Esophagus squamous epithelium (tissue), 5 donors: ENCODE measurements at places on chromosomes 1 and 21. TPM values are rescaled to one million over a fixed set of nuclear protein-coding genes. Genes with fewer than 3 reads are reported as not detected.

Gene ARHGEF10L
- total RNA-seq: 46.4 TPM

DNA sequence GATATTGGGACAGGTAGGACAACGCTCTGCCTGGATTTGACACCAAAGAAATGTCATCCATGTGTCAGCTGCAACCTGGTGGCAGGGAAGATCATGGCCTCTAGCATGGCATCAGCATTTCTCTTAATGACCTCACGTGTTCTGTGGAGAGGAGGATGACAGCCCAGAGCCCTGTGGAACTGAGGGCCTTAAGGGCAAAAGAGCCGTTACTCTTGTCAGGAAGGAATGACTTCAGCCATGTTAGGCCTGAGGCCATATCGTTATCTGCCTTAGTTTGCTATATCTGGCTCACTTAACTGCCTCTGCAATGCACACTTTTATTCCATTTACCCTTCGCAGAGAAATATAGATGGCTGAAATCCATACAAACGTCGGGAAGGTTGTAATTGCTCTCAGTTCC lies 83.2 kb upstream of the PBX1 start:
- no peak for DNase-seq

- no peak for DNase-seq
Observed at GRCh38 chr1:69126796-69127195, 440.9 kb upstream of the LRRC7 start.

DNA sequence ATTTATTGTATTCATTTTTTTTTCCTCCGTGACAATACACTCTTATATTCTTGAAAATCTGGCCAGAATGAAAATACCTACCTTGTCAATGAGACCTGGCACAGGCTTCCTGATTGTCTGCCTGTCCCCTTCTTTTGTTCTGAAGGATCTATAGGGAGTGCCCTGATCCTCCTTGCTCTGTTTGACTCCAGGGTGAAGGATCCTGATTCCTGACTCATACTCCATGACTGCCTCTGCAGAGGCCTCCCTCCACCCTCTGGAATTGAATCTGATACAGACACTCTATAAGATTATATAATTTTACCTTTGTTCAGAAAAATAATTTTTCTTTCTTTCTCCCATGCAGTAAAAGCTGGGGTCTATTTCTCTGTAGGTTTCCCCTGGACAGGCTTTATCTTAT lies 116.2 kb downstream of the HMCN1 start:
- no peak for DNase-seq

DNA sequence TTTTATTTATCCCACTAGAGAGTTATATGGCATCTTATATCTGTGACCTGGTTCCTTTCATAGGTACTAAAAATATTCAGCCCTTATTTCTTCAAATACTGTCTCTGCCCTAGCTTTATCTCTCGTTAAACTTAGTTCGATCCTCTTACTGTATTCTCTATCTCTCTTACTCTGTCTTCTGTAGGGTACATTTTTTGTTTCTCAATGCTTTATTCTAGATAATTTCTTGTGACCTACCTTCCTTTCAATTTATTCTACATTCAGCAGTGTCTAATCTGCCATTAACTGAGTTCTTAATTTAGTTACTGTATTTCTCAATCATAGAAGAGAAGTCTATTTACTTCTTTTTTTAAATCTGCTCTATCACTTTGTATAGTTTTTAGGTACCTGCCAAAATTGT lies 1.8 kb upstream of the ZFP69 start:
- DNase-seq: no peak

Gene S100A12
- total RNA-seq: 16.2 TPM

Gene MINDY1
- total RNA-seq: 32.6 TPM

Gene C21orf91
- 4.2 TPM for total RNA-seq

- DNase-seq: no peak
Observed at GRCh38 chr1:7579016-7579415, 192.1 kb upstream of the VAMP3 start.

GRCh38 chr1:67148516-67149178 lies 13.9 kb upstream of the C1orf141 start:
- no peak for DNase-seq

Gene WDR4
- total RNA-seq: 16.1 TPM

DNA sequence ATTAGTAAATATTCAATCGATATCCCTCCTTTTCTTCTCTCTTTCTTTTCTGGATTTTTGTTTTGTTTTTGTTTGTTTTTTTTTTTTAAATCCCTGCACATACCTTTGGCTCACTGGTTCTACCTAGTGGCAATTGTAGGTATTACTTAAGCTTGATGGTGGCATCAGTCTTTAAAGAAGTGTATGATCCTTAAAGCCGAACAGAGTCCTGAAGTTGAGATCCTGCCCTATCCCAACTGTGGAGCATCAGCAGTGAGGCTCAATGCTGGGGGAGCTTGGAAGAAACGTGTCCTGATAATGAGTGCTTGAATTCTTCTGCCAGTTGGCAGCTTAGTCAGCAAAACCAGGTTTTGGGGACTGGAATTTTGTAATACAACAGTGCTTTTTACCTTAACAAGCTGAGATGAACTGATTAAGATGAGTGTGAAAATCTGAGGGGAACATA lies 60.8 kb downstream of the FASLG start:
- DNase-seq: no peak

Gene IL12RB2
- 7.6 TPM for total RNA-seq

Gene RBBP4
- total RNA-seq: 59.6 TPM

DNA sequence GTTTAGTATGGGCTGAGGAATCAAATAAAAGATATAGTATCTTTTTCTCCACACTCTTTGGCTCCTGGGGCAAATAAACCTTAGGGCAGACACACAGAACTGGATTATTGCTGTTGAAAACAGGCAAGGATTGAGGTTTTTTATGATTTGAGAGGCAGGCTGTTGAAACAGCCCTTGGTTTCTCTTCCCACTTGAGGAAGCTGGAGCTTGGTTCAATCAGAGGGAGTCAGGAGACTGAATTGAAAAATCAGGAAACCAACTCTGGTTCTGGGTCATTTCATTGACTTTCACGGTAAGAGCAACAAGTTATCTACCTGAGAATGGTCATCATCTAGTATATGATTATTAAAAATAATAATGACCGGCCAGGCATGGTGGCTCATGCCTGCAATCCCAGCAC lies 108.4 kb downstream of the CNIH3 start:
- no peak for DNase-seq
